ENCODE measurements at places on chromosomes 13 and 19.

DNA sequence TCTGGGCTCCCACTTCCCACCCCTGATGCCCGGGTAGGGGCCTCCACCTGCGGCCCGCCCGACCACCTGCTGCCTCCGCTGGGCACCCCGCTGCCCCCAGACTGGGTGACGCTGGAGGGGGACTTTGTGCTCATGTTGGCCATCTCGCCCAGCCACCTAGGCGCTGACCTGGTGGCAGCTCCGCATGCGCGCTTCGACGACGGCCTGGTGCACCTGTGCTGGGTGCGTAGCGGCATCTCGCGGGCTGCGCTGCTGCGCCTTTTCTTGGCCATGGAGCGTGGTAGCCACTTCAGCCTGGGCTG, 7.9 kb downstream of the DBP start:
- DNase-seq: no peak

DNA sequence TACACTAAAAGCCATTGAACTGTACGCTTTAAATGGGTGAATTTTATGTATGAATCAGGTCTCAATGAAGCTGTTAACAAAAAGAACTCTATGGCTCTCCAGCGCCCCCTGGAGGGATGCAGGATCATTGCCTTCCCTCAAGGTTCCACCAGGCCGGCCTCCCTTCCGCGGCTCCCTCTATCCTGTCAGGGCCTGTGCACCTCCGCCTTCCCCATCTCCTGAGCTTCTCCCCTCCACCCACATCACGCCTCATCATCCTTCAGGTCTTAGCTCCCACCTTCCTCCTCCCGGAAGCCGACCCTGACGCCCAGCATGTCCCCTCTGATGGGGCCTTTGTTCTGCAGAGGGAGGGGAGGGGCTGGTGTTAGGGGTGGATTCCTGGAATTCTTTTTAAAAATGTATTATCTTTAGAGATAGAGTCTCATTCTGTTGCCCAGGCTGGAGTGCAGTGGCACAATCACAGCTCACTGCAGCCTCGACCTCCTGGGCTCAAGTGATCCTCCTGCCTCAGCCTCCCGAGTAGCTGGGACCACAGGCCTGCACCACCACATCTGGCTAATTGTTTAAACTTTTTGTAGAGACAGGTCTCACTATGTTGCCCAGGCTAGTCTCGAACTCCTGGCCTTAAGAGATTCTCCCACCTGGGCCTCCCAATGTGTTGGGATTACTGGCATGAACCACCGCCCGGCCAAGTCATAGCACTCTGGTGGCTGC, 27.7 kb downstream of the MEIS3 start:
- peak; percentile 85 for DNase-seq

GRCh38 chr19:13027557-13027956, 32.3 kb downstream of the NFIX start:
- DNase-seq: no peak

DNA sequence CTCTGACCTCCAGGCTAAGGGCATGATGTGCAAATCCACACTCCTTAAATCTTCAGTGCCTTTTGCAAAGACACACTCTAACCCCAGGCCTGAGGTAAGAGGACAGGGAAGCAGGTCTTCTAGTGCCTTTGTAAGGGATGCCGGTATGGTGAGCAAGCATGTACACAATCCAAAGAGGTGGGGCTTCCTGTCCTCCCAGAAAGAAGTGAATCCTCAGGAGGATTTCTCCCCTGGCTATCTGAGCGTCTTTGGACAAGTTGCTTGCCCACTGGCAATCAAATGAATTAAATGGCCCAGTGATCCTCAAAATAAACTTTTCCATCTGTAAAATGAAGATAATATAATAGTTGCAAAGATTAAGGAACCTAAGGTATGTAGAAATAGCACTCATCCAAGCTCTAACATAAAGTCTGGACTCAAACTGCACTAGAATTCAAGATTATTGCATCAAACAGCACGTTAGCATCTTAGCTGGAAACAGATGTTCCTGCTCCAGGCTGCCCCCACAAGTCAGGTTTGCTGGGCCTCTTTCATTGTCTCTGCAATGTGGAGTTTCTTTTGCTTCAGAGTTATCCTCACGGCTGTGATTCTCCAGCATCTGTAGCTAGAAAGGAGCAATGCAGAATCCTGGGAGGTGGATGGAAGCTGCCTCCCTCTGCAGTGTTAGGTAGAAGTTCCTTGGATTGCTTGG, 249.6 kb downstream of the TSHZ3 start:
- DNase-seq: no peak

DNA sequence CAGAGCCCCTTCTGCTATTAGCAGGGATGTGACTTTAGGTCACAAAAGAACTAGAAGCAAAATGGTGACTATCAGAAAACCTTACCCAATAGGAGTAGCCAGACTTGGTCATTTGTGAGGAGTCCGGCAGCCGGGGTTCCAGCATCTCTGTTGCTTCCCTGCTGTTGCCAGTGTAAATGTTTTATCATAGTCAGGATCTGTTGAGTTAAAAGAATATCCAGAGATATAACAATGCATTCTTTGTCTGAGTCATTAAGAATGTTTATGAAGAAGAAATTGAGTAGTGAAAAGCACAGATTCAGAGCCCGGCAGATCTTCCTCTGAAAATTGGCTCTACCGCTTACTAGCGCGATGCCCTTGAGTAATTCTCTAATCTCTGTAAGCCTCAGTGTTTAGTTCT, 84.2 kb downstream of the COL4A2 start:
- DNase-seq: no peak

DNA sequence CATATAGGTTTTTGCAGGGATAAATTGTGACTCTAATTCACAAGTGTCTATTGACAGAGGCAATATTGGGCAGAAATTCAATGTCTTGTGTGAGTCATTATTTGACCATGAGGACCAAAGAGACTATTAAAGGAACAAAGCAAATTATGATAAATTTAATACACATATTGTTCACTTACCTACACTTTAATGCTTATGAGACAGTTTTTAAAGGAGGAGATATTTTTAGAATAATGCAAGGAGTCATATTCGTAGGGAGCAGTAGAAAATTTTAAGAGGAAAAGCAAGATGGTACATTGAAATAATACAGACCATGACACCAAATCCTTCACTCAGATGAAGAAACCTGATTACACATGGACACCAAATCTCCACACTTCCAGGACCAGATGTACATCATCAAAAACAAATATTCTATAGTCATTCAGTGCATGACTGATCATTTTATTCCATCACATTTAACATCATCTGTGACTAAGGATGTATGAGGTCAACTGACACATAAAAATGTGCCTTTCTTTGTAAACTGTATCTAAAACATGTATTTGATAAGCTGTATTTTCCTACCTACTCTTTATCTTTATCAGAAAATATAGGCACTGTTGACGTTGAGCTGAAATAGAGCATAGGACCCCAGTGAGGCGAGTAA, 4.2 kb upstream of the OR7A17 start:
- DNase-seq: no peak

- no peak for DNase-seq
Observed at GRCh38 chr13:110950356-110950755, 35.5 kb upstream of the ANKRD10 start.

- no peak for DNase-seq
Observed at GRCh38 chr19:43872547-43873336, 45.6 kb downstream of the ZNF283 start.

- no peak for DNase-seq
Observed at GRCh38 chr13:107244241-107244640, 676.3 kb upstream of the ARGLU1 start.

- DNase-seq: no peak
Observed at GRCh38 chr19:19580418-19580817, 38.1 kb downstream of the PBX4 start.

GRCh38 chr19:17886515-17886914, 14.8 kb downstream of the SLC5A5 start:
- DNase-seq: no peak

DNA sequence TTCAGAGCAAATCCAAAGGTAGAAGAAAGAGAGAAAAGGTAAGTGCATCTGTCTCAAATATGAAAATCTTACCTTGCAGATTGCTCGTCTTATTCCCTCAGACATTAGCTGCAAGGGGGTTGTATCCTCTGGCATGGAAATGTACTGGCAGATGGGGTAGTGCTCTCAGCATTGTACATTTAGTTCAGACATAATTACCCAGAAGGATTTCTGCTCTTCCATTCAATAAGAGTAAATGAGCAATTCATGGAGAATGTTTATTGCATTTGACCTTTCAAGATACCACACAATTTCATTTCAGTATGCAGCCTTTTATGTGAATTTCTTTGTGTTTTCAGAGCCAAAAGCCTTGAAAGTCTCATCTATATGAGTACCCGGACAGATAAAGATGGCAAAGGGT, 63.8 kb downstream of the SCEL start:
- DNase-seq: no peak

DNA sequence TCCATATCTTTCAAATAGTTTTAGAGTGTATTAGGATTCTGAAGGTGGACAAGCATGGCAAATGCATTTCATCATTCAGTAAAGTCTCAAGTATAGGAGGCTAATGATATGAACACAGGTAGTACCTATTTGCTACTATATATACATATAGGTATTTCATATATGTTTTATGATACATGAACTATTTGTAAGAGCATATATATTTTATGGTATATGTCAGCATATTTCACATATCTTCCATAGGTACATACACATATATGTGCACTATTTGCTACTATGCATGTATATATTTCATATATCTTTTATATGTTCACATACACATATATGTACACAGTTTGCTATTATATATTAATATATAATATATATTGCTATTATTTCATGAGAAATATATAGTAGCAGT, 1291.7 kb upstream of the MIR17HG start:
- no peak for DNase-seq

- DNase-seq: peak; percentile 80
Observed at GRCh38 chr19:4267101-4267900, 11.8 kb upstream of the SHD start.

DNA sequence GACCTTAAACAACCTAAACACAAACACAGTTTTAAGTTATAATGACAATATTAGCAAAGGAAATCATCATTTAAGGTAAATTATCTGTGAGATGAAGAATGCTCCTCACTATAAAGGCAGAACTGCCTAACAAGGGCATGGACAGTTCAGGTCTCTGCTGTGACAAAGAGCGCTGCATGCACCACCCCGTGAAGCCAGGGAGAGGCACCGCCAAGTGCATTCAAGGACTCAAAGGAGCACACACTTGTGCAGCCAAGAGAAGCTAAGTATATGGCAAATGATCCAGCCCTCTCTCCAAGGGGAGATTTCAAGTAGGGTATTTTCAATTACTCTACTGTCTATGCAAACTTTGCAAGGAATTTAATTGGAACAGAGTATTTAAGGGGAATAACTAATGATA, 126.0 kb downstream of the RAP2A start:
- no peak for DNase-seq

- DNase-seq: no peak
Observed at GRCh38 chr13:31090096-31090495, 71.6 kb downstream of the HSPH1 start.

- no peak for DNase-seq
Observed at GRCh38 chr13:86541461-86541860, 742.2 kb upstream of the SLITRK6 start.

- DNase-seq: peak; percentile 66
Observed at GRCh38 chr19:47274891-47275761, 441 bp downstream of the INAFM1 start.

DNA sequence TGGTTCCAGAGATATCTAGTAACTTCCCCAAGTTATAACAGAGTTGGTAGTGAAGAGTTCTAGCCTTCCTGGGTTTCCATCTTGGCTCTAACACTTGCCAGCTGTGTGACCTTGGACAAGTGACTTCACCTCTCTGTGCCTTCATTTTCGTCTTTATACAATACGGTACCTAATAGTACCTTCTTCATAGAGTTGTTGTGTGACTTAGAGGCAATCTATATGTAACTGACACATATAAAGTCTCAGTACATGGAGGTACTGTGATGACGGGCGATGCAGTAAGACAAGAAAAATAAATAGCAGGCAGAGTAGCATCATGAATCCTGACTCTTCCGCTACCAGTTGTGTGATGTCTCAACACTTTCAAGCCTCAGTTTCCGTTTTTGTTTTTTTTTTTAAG, 8.0 kb upstream of the CLASRP start:
- no peak for DNase-seq

DNA sequence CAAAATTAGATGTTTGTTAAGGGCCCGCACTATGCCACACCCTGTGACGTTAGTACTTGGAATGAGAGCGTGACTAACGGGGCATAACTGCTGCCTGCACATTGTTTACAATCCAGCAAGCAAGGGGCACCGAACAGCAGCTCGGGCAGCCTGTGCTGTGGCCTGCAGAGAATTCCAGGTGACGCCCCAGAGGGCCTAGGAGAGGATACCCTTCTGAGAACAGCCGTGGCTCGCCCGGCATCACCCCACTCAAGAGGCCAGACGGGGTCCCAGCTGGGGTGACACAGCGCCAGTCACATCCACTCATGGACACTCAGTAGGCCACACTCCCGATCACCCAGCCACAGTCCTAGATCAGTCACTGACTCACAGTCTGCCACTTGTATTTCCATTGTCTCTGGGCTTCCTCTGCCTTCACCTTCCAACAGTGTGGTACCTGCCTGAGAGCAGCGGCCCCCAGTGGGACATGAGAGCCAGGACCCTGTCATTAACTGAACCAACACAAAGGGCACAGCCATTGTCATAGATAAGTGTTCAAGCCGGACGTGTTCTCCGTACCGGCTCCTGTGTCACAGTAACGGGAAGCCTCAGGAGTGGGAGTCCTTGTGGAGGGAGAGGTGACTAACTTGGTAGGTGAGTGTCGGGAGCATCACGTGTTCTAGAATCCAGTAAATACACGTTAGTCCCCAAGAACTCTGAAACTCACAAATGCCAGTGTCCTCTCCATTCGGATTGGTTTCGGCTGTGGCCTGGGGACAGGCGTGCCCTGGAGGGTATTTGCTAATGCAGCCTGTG, 7.5 kb downstream of the ZNF331 start:
- no peak for DNase-seq

DNA sequence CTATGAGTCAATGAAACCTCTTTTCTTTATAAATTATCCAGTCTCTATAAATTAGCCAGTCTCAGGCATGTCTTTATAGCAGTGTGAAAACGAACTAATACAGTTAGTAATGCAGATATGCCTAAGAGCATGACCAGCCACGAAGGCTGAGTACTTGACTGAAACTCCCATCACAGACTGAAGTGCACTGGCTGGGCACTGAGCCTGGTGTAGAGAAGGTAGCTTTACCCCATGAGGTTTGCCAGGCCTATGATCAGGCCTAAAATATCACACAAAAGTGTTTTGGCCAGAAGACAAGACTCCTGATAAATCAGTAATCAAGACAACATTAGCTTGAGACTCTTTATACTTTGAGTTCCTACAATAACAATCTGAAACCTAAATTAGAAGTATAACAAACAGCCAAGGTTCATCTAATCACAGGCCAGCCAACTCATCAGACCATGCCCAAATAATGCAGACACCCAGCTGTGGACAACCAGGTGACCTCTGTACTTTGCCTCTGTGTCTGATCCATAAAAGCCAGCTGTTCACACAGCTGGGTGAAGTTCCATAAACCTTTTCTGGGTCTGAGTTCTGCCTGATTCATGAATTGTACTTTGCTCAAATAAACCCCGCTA, 771.8 kb upstream of the SLITRK1 start:
- no peak for DNase-seq

DNA sequence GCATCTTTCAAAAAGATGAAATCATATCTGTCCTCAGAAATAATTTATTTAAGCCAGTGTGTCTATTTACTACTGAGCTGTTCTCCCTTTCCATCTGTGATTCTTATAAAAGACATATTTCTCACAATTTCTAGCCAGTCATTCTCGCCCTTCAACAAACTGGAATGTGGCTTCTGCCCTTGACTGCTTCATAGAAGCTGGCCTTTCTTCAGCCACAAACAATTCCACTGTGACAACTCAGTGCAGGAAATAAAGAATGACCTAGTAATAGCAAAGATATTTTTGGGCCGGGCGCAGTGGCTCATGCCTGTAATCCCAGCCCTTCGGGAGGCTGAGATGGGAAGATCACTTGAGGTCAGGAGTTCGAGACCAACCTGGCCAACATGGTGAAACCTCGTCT, 655.5 kb downstream of the PCDH9 start:
- DNase-seq: no peak
